ENCODE measurements at places on chromosomes 2 and 18. TPM values are rescaled to one million over a fixed set of nuclear protein-coding genes. Genes with fewer than 3 reads are reported as not detected.
A peak's percentile ranks its signal among the peaks of the same experiment; 100 is the strongest.

DNA sequence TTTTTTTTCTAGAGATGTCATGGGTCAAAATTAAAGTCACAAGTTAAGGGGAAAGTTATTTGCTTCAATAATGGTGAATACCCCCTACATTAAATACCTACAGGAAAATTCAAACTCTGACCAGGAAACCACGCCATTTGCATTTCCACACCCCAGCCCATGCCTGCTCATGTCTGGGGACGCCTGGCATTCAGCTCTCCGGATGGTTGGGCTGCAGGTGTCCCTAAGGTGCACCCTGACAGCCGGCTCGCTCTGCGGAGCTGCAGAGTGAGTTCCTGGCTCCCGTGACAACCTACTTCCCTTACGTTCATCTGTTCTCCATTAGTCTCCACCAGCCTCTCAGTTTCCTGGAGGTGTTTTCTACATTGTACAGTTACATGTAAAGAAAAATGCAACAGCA lies 122.7 kb upstream of the RIOK3 start:
- no peak for DNase-seq

DNA sequence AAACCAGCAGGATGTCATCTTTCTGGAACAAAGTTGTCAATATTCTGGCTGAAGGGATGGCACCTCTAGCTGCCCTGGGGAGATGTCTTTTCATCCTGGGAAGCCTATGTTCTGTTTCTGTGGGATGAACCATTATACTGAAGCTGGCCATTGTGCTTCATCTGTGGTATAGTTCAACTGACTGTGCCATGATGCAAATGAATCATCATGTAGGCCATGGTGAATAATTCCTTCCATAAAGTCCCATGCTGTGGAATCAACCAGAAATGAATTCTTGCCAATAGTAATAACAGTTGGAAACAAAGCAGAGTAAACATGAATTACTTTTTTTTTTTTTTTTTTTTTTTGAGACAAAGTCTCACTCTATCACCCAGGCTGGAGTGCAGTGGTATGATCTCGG lies 64.1 kb upstream of the CNGA3 start:
- DNase-seq: no peak

DNA sequence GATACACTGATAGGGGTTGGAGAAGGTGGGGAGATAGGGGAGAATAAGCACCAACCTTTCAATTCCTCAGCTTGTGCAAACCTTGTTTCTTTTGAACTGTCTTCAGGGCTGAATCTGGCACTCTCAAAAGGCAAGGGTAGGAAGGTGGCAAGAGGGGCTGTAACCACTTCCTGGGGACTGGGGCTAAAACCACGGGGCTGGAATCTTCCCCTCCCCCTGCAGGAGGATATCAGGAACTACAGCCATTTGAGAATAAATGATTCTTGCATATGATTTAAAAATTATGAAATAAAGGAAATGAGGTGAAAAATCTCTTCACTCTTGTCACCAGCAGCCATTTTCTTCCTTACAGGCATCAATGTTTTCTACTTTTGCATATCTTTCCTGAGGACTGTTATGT lies 50.8 kb downstream of the ATOH8 start:
- DNase-seq: peak; percentile 57

The DLX2 gene
- total RNA-seq: not detected

GRCh38 chr2:145484448-145485097 lies 964.7 kb upstream of the ZEB2 start:
- peak; percentile 3 for DNase-seq

- DNase-seq: no peak
These were observed 207.7 kb upstream of the COL3A1 start for GRCh38 chr2:188766471-188766856.

All from activated CD8-positive, alpha-beta T cell treated with anti-CD3 and anti-CD28 coated beads for 36 hours (primary cell).